ENCODE measurements at places on chromosomes 3 and 15.
A peak's percentile ranks its signal among the peaks of the same experiment; 100 is the strongest.

- DNase-seq: no peak
Measured at GRCh38 chr3:42276141-42277132, 10.5 kb upstream of the CCK start.

DNA sequence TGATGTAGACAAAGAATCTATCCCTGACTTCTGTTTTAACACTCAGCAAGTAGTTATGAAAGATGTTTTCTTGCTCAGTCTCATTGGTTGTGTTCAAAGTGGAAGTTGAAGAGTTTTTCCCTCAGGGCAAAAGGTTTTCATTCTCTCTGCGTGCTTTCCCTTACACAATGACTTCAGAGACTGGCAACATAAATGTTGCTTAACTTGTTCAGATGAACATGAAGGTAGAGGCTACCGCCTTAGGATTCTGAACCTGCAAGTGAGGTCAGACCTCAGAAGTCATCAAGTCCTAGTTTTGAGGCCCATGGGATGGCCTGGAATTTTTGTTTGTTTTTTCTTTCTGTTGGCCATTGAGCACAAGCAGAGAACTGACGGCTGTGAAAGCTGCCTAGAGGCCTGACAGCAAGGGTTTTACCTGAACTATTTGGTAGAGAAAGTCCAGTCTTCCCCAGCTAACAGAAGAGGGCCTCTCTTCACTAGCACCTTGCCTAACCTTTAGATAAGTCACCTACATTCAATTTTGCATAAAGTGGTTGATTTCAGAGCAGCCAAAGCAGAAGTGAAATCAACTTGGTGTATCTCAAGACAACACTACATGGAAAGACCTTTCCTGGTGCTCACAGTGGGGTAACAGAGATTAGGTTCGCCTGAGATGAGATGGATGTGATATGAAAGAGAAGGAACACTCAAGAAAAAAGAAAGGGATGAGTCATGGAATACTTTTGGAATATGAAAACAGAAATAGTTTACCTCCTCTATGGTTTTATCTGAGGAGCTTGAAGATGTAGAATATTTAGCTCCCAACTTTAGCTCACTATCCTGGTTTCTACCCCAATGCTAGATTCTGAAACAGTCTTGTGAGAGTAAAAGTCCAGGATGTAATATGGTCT, 53.6 kb upstream of the AP4E1 start:
- no peak for DNase-seq

GRCh38 chr3:79766496-79767193, 1.2 kb downstream of the ROBO1 start:
- no peak for DNase-seq

DNA sequence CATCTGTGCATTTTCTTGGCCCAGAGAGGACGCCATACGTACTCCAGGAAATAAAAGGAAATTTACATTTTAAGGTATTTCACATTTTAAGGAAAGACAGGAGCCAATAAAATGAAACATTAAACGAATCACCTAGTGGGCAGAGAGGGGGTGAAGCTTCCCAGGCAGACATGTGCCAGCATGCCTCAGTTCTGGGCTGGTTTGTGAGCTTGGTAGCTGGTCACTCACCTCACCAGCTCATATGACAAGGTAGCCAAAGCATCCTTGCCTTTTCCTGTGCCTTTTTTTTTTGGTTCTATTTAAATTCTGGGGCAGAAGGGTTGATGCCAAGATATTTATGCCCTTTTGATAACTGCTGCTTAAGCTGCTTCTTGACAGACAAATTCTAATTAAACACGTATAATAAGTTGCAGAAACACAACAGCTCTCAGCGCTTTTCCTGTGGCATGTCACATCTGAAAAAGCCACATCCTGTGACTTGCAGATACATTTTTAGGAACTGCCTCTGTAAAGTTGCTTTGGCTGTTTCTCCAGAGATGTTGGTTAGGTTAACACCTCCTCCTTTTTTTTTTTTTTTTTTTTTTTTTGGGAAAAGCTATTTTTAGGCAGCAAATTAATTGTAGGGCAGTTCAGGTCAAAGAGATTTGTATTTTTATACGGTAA, 218.6 kb downstream of the PDCD6IP start:
- DNase-seq: no peak

DNA sequence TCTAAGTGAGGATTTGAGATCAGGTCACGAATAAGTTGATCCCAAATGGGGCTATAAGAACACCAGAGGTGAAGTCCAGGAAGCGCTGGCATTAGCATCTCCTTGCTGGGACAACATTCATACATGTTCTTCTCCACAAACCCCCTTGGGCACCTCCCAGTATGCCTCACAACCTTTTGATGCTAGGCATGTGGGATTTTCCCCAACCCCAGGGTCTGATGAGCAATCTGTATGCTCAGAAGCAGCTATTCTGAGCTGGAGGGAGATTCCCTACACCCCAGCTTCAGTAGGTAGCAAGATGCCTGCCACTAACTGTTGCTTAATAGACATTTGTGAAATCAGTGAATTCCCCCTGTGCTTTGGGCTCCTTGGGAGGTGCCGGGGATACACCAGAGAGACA, 32.2 kb downstream of the SLC6A11 start:
- no peak for DNase-seq

DNA sequence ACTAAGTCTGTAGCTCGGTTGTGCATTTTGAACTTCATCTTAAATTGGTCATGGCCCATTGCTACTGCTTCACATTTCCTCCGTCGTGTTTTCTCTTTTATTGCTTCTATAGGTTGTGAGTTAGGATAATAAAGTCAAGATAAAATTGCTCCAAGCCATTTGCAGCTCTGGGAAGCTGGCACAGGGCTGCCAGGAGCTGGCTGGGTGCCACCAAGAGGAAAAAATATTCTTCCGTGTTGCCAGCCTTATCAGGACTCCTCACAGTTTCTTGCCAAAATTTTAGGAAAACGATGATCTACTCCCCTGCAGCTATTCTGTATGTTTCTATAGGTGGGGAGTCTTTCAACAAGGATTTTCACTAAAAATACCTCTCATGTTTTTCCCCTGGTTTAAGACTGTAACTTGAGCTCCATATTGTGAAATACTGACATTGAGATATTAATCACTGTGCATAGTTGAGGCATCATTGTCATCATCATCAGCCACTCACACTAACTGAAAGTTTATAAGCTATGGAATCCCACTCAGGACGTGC, 55.4 kb upstream of the PIAS1 start:
- peak; percentile 63 for DNase-seq

DNA sequence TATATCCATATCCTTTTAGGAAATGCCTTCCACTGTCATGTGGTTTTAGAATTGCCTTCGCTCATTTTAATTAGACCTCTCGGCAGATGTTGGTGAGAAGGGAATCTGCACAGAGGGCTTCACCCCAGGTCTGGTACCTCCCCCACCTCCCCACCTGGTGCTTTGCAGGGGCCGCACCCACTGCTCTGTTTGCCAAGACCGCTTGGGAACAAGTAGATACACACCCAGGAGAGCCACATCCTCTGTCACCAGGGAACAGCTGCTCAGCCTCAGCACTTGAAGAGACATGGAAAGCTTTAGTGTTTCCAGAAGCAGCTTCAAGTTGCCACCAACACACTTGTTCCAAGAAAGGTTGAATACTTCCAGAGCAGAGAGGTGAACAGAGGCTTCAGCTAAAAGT, 21.8 kb downstream of the LRRC31 start:
- DNase-seq: no peak
